ENCODE measurements at places on chromosomes 1 and 21.

GRCh38 chr1:91781901-91782622, 103.9 kb downstream of the TGFBR3 start:
- DNase-seq = no peak

DNA sequence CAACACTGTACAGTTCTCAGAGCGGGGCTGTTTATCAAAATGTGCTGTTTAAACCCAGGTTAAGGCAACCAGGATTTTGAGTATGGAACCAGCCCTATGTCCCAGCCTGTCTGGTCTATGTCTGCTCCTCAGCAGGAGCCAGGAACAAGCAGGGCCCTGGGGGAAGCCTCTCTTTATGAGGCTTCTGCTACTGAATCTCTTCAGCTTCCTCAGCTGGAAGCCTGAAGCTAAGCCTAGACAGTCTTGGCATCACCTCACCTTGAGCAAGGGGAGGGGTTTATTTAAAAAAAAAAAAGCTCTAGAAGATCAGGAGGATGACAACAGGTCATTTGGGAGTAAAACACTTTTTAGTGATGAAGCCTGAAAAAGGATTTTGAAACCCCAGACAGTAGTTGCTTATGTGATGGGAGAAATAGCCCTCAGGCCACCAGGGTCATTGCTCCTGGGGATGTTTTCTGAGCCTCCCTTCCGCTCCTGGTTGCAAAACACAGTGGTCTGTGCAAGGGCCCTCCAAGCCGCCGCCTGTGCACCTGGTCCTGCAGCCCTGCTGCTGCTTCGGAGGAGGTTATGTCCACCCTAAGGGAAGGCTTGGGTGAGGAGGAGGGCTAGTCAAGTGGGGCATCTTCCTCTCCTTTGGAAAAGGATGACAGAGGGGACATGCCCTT, 21.8 kb upstream of the GRHL3 start:
- no peak for DNase-seq

- DNase-seq = no peak
Measured at GRCh38 chr1:209875515-209875914, 47.7 kb downstream of the UTP25 start.

DNA sequence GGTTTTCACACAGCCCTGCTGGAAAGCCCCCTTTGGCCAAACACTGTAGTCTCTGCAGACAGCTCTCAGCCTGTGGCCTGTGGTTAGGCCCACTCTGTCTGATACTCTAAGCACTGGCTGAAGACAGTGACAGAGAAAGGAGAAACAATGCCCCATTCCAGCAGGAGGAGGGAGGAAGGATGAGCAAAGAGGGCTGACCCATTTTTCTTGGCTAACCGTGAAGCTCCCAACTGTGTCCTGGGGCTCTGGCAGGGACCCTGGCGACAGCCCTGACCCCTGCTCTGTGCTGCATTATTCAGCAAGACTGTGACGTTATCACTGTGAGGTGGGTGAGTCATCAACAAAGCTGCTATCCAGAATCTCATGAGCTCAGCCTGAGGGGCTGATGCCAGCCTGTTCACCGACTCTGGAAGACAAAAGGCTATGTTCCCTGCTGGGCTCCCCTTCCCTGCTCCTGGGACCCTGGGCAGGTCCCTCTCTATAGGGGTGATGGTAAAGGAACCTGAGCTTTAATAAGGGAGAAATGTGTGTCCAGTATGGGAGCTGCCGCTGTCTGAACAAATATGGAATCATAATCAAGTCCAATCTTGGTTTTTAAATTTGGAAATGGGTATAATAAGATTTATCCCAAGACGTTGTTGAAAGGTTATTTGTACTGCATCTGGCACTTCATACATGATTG, 107.0 kb downstream of the RHOU start:
- no peak for DNase-seq

GRCh38 chr1:182059936-182060335, 1.6 kb downstream of the ZNF648 start:
- no peak for DNase-seq

DNA sequence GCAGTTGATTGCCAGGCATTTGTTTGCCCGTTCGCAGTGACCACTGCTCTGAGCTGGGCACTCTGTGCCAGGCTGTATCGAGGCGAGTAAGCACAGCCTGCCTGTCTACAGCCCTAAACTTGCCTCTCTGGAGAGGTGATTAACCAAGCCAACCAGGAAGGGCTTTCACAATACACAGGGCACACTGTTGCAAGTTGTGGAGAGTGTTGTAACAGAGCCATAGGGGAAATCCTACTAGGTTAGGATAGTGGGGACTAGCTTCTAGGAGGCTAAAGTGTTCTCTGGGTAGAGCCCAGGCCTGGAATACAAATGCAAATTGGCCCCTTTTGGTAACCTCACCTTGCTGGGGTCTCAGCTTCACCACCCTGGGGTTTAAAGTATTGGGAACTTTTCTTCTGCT, 23.8 kb downstream of the PRDM2 start:
- DNase-seq = no peak
